CD4-positive, alpha-beta T cell (primary cell): ENCODE measurements at places on chromosomes 3 and 15. TPM values are rescaled to one million over a fixed set of nuclear protein-coding genes. Genes with fewer than 3 reads are reported as not detected.

DNA sequence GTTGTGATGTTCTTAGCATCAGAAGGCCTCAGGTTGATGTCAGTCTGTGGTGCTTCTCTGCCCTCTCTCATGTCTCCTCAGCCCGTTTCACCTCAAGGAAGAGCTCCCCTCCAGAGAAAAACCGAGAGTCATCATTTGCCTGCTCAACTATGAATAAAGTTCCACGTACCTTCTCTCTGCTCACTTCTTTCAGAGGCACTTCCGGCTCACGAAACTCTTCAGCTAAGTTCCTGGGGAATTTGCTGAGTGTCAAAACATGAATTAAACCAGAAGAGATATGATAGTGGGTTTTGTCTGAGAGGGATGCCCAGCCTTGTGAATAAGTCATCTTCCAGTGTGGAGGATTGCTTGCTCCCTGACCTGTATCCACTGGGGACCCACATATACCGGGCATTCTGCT lies 37.7 kb downstream of the CCR4 start:
- no peak for DNase-seq

DNA sequence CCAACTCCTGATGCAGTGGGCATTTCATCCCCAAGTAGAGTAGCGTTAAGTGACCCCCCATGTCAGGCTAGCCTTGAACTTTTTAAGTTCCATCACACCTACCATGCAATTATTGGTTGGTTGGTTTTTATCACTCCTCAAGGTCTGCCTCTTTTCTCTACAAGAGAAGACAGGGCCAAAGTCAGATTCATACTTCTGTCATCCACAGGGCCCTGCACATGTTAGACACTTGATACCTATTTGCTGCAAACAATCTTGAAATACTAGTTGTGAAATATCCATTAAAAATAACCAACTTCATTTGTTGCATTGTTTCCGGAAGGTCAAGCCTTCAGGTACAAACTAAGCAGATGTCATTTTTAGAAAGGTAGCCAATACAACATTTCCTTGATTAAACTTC lies 1.2 kb downstream of the CMSS1 start:
- no peak for DNase-seq

- peak; percentile 39 for DNase-seq
Measured at GRCh38 chr3:13879102-13879945, 547 bp downstream of the WNT7A start.

GRCh38 chr3:175224051-175224450 lies 364.9 kb downstream of the NAALADL2 start:
- no peak for DNase-seq

The LARP6 gene
- total RNA-seq: 0.31 TPM

The SEMA3G gene
- 0.69 TPM for total RNA-seq

The C3orf22 gene
- not detected for total RNA-seq
